NCI-H146 (cell line): ENCODE measurements at places on chromosomes 1 and 21.

DNA sequence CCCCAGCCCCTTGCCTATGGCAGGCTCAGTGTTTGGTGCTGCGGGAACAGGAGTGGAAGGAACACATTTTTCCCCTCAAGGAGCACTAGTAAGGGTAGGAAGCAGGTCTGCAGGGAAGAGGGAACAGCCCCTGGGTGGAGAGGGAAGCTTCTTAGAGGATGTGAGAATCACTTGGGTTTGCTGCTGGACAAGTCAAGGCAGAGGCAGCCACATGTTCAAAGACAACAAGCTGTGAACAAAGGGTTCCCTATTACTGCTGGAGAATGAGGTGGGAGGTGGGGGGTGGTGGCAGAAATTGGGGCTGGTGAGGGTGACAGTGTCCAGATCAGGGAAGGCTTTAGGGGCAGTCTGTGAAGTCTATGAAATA lies 24.8 kb upstream of the CITED4 start:
- no peak for DNase-seq

DNA sequence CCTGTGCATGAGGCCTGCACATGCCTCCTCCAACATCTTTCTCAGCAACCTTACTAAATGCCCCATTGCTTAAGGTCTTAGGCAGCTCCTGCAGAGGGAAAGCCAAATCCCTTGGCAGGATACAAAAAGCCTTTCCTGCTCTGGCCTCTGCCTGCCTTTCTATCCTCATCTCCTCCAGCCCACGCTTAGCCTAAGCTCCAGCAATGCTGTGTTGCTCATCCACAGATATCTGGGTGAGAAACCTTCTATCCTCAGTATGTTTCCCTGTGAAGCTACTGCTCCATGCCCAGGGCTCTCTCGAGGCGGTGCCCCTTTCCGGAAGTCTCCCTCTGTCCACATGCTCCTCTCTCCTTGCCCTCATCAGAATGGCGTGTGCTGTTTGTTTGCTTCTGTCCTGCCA lies 37.0 kb upstream of the CCSAP start:
- DNase-seq = no peak

GRCh38 chr1:2644171-2644570 lies 11.4 kb upstream of the MMEL1 start:
- DNase-seq = no peak

DNA sequence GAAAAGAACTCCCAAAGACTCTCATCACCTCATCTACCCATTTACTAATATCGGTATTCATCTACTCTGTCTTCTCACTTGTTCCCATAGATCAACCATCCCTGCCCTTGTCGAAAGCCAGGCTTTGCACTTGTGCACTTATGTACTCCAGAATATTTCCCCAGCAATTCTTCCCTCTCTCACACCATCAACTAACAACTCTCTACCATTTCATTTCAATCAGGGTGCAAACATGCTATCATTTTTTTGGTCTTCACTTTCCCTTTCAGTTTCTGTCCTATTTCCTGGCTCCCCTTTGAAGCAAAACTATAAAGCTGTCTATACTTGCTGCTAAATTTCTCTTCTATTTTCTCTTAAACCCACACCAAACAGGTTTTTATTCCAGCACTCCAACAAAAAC lies 6.7 kb downstream of the C1orf105 start:
- DNase-seq = no peak

GRCh38 chr21:31531967-31532366 lies 127.5 kb upstream of the SOD1 start:
- peak; percentile 8 for DNase-seq

DNA sequence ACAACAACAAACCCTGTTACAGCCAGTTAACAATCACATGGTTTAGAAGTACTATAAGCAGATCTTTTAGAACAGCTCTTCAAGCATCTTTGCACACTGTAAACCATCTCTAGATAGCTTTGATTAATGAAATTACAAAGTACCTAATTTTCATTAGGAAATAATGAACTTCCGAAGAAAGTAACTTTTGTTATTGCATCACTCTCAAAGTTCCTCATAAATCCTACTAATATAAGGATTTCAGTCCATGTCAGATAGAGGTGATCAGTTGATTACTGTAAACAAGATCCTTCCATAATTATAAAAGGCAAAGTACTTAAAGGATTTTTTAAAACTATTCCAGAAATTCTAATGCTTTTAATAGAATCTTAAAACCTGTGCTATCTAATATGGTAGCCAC lies 58.2 kb downstream of the FAF1 start:
- no peak for DNase-seq

- no peak for DNase-seq
Observed at GRCh38 chr21:20388400-20388799, 609.8 kb upstream of the NCAM2 start.

DNA sequence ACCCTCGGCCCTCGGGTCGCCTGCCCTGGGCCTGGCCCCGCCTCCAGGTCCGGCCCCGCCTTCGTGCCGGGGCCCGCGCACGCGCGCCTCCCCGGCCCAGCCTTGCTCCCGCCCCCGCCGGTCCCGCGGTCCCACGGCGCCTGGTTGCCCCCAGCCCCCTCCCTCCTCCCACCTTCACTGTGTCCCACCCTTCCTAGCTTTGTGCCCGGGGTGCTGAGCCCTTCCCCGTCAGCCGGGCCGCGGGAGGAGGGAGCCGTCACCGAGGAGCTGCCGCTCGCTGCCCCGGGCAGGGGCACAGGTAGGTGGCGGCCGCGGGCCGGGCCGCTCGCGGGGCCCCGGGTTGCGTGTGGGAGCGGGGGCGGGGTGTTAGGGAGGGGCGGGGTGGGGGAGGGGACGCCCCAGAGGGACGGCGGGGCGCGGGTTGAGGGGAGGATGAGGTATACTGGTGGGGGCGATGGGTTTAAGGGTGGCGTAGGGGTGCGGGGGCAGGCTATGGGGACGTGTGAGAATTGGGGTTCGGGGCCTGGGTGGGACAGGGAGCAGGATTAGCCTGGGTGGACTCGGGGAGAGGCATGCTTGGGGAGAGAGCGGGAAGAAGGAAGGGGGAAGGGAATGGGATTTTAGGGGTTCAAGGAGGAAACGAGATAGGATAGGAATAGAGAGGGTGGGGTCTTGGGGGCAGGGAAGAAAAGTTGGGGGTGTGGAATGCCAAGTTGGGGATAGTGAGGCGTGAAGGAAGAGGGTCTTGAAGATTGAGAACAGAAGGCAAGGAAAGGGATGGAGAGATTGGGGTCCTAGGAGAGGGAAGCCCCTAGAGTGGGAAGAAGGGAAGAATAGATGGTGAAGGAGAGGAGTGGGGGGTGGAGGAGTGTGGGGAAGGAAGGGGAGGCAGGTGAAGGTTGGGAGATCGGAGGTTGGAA lies at the start of gene LRRC42:
Gene LRRC42, plus strand, starts transcription at position 99 of the 920 bp plus-strand sequence. CDS start 5,650 bp downstream, outside the sequence.
- DNase-seq = no peak

- no peak for DNase-seq
Observed at GRCh38 chr1:169115891-169116585, 9.5 kb downstream of the ATP1B1 start.

DNA sequence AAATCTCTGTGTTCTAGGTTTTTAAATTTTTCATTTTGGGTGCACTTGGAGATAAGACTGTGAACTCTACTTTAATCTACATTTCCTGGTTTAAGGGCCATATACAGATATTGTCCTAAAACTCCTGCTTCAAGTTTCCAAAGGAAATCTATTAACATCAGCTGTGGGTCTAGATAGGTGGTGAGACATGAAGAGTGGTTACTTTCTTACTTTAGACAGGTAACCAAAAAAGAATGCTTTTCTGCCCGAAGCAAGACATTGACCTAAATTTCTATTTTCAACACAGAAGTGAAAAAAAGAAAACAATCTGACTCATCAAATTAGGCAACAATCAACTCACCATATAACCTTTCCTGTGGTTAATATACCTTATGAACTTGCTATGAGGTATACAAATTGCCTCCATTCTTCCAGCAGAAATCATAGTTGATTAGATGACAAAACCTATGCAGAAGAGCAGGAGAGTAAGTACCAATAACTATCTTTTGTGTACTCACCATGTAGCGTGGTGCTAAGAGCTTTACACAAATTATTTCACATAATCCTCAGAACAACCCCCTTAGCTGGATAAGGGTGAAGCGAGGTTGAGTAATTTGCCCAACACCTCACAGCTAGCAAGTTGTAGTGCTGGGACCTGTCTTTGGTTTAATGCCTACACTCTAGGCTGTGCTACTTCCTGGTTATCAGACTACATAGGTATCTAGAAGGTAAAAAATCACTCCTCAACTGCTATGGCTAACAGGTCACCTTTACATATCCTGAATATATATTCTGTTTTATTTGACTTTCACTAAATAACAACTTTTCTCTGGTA lies 23.4 kb upstream of the PTPN14 start:
- no peak for DNase-seq

GRCh38 chr1:88973520-88974137 lies 18.8 kb downstream of the KYAT3 start:
- peak; percentile 5 for DNase-seq

DNA sequence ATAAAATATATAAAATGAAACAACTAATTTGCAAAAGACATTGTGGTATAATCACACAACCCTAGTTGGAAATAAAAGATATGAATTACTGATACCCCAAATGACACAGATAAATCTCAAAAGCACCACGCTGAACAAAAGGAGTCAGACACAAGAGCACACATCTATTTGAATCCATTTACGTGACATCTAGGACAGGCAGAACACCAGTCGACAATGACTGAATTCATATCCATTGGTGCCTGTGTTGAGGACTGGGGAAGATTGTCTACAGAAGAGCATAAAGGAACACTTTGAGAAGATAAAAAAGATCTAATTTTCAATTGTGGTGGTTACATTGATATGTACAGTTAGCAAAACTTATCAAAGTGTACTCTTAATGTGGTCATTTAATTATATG lies 874.1 kb downstream of the LTN1 start:
- no peak for DNase-seq

DNA sequence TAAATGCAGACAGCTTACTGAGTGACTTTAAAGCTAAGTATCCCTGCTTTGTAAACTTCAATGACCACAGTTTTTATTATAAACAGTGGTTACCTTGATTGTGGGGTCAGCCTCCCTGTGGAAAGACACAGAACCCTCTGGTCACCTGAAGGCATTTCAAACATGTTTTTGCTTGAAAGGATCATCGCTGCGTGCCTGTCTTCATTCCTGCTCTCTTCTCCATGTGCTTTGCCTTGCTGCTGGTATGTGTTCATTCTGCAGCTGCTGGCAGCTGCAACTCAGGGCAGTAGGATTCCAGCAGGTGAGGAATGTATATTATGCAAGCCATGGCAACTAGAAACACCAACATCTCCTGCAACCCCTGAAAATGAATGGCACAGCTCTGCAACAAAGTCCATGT lies 81.0 kb upstream of the VAV3 start:
- no peak for DNase-seq

GRCh38 chr1:15384301-15384901 lies 25.3 kb upstream of the EFHD2 start:
- no peak for DNase-seq

DNA sequence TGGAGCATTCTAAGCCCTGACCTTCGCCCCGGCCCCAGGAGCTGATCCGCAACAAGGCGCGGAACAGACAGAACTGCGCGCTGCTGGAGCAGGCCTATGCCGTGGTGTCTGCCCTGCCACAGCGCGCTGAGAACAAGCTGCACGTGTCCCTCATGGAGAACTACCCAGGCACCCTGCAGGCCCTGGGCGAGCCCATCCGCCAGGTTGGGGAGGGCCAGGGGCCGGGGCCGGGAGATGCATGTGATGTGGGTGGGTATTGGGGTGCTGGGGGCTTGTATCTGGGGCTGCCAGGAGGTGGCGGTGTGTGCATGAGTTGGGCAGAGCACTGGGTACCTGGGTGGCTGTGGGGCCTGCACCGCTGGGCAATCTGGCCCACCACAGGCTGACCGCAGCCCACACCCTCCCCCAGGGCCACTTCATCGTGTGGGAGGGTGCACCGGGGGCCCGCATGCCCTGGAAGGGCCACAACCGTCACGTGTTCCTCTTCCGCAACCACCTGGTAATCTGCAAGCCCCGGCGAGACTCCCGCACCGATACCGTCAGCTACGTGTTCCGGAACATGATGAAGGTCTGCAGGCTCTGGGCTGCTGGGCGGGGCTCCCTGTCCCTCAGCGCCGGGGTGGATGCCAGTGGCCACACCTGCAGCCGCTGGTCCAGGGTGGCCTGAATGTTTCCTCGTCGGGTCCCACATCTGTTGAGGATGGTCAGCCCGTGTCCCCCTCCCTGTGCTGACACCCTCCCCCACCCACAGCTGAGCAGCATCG lies 65.8 kb downstream of the TRIM11 start:
- DNase-seq = peak; percentile 68

DNA sequence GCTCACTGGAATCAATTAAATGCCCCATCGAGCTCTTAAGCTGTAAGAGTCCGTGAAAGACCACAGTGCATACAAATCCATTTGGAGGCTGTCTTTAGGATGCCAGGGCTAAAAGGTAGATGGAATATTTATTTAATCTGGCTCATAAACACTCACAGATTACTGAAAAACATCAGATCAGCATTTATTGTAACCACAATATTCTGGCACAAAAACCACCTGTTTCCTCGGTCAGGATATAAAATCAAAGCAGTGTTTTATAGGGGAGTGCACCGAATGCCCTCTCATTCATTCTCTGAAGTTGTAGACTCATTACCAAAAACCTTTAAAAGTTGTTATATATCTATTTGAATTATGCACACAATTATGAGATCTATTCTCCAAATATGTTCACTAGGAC lies 500.9 kb downstream of the NEGR1 start:
- DNase-seq = no peak

GRCh38 chr1:172916116-172916515 lies 134.6 kb downstream of the TNFSF18 start:
- DNase-seq = no peak

GRCh38 chr1:7006996-7007871 lies 222.0 kb downstream of the CAMTA1 start:
- DNase-seq = no peak

DNA sequence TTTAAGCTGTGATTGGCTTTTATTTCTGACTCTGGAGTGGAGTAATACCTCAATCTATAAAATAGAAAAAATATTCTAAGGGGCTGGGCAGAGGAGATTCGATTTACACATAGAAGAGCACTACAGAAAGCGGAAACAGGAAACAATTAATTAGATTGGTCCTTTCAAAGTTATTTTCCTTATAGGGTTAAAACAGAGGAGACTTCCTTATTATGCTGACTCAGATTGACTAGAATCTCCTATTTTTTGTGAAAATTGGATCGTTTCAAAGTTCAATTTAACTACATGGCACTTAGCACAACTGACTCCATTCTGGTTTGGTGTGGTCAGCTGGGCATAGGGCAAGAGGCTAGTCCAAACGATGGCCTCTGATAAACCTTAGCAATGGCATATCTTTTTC lies 48.3 kb upstream of the NCAM2 start:
- no peak for DNase-seq

DNA sequence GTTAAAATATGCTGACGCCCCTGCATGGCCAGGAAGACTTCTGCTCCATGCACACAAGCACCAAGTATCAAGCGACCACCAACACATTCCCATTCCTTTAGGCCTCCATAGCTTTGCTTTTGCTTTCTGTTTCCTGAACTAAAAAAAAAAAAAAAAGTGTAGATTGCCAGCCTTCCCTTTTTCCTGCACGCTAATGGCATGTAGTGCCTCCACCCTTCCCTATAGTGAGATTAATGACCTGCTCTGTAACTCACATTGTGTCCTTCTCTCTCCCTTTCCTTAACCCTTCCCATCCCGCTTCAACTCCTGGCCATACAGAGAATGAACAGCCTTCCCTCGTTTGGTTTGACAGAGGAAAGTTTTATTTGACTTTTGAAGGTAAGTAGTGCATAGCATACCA lies 57.1 kb upstream of the DYNLT5 start:
- DNase-seq = no peak

- no peak for DNase-seq
Observed at GRCh38 chr1:159968901-159969300, 14.9 kb upstream of the SLAMF9 start.
